Activated CD8-positive, alpha-beta T cell treated with anti-CD3 and anti-CD28 coated beads for 36 hours (primary cell): ENCODE measurements at places on chromosomes 2 and 18. TPM values are rescaled to one million over a fixed set of nuclear protein-coding genes. Genes with fewer than 3 reads are reported as not detected.

The RPRM gene
- total RNA-seq: 0.23 TPM

The DNAH7 gene
- 0.07 TPM for total RNA-seq

The ELOA2 gene
- total RNA-seq: not detected

The PDE11A gene
- total RNA-seq: not detected

The SPRED2 gene
- 5.9 TPM for total RNA-seq

The FOSL2 gene
- total RNA-seq: 114 TPM

The DLX1 gene
- not detected for total RNA-seq

The TNFRSF11A gene
- 8.0 TPM for total RNA-seq
